Placental pericyte (primary cell): ENCODE measurements at places on chromosomes 2 and 18. TPM values are rescaled to one million over a fixed set of nuclear protein-coding genes. Genes with fewer than 3 reads are reported as not detected.

Gene SGPP2
- total RNA-seq: not detected in 2 replicates

Gene RIT2
- not detected in 2 replicates for total RNA-seq

Gene DNER
- 1.1 and 13.7 TPM in 2 replicates for total RNA-seq

Gene ADD2
- 0.14 TPM in 1 of 2 replicates, not detected in the other for total RNA-seq

Gene CPLX4
- not detected in 2 replicates for total RNA-seq

Gene TXNDC2
- 0.14 and 0.22 TPM in 2 replicates for total RNA-seq

Gene ITGB6
- total RNA-seq: 0.57 TPM in 1 of 2 replicates, not detected in the other
